COLO829 (cell line): ENCODE measurements at places on chromosomes 6 and 20.
A peak's percentile ranks its signal among the peaks of the same experiment; 100 is the strongest.

- DNase-seq: no peak
These were observed 192.4 kb downstream of the OGFRL1 start for GRCh38 chr6:71481011-71481410.

- no peak for DNase-seq
These were observed 4.9 kb downstream of the GPR31 start for GRCh38 chr6:167152862-167153261.

DNA sequence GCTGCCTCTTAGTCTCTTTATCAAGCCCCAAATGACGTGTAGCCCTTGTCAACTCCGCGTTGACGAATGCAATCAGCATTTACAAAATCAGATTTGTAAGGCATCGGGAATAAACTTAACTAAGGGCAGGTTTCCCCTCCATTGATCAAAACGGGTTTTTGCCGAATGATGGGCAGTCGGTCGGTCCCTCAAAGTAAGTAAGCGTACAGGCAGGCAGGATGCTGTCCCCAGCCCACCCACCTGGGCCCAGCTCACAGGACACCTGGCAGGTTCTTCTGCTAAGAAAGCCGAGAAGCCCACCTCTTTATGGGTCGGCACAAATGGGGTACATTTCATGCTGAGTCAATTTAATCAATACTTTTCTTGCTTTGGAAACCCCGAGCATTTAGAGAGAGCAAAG, 22.0 kb upstream of the MAFB start:
- DNase-seq: no peak

GRCh38 chr6:166633732-166634535, 6.9 kb upstream of the RPS6KA2 start:
- peak; percentile 42 for DNase-seq

- DNase-seq: no peak
These were observed 8.2 kb upstream of the NTSR1 start for GRCh38 chr20:62700261-62700930.

GRCh38 chr20:22680031-22680740, 95.8 kb upstream of the FOXA2 start:
- DNase-seq: no peak

DNA sequence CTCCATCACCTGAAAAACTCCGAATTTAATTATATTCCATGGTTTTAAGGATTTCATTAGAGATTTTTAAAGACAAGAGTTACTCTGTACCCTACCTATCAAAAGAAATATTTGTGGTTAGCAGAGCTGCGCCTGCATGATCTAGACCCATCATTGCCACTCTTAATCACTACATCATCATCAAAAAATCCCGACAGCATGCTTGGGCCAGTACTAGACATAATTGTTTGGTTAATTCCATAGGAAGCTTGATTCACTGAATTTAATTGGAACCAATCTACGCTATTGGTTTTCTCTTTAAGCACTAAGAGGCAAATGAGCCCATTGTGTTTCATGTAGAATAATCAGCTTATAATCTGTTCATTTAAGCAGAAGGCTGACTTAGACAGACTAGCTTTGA, 33.4 kb upstream of the RNF217 start:
- DNase-seq: peak; percentile 10

DNA sequence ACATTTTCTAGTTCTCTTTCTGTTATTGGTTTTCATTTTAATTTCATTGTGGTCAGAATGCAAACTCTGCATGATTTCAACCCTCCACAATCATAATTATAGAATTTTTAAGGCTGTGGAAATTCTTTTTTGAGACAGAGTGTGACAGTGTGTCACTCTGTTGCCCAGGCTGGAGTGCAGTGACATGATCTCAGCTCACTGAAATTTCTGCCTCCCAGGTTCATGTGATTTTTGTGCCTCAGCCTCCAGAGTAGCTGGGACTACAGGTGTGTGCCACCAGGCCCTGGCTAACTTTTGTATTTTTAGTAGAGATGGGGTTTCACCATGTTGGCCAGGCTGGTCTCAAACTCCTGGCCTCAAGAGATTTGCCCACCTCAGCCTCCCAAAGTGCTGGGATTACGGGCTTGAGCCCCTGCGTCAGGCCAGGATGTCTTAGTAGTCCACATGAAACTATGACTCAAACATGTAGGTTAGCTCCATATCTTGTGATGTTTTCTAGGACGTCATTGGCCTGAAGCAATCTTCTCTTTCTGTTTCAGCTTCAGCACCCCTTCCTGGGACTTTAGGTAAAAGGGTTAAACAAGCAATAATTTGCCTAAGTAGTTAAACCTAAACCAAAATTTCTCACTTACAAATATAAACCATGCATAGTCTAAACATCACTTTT, 47.4 kb upstream of the SAMD3 start:
- no peak for DNase-seq

DNA sequence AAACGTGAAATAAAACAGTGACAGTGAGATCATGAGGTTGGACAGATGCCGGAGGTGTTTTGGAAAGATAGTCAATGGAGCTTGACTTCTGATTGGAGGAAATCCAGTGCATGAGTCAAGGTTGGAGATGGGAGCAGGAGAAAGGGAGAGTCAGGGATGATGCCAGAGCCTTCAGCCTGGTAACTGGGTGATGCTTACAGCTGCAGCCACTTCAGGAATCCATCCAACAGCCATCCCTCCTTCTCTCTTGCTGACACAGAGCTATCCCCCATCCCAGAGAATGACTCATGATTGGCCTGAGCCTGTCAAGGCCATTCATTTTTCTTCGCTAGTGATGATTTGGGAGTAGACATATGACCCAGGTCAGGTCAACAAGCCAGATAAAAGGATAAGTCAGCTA, 112.8 kb downstream of the SAMD5 start:
- DNase-seq: peak; percentile 9

DNA sequence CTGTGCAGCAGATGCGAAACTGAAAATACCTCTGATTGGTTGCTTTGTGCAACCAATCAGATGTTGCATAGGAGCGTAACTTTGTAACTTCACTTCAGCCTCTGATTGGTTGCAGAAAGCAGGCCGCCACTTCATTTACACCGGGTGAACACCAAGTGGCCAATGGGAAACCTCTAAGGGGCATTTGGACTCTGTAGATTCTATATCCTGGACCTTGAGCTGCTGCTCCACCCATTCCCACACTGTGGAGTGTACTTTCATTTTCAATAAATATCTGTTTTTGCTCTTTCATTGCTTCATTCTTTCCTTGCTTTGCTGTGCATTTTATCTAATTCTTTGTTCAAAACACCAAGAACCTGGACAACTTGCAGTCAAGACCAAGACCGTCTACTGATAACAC, 14.1 kb upstream of the NXT1 start:
- no peak for DNase-seq

- no peak for DNase-seq
These were observed 39.6 kb downstream of the MEP1A start for GRCh38 chr6:46832816-46833215.

DNA sequence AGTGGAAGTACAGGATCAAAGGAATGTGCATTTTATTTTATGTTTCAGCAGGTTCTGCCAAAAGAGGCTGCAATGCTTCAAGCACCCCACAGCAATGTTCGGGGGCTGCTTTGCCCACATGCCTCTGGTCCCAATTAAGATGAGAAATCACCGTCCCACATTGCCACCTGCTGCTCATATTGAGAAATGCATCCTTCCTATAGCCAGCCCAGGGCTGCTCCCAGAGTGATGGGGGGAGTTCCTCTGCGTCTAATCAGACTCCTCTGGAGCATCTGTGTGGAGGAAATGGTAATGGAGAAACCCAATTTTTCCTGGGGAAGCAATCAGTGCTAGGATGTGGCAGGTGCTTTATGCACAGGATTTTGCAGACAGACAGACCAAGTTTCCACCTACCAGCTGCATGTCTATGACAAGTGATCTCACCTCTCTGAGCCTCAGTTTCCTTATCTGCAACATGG, 33.7 kb downstream of the PTGIS start:
- peak; percentile 74 for DNase-seq

DNA sequence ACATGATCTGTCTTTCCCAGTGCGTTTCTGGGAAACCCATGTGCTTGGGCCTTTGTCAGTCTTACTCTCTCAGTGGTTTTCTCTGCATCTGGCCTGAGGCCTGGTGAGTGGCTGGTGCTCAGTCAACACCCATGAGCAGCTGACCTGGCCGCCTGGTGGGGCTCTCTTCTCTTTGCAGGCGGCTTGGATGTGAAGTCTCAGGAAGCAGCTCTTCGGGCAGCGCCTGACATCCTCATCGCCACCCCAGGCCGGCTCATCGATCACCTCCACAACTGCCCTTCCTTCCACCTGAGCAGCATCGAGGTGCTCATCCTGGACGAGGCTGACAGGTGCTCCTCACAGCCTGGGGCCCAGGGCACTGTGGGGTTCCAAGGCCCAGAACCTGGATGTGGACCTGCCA, 10.8 kb downstream of the DDX27 start:
- no peak for DNase-seq

- DNase-seq: no peak
These were observed 1.6 kb upstream of the LY86 start for GRCh38 chr6:6586671-6587526.

DNA sequence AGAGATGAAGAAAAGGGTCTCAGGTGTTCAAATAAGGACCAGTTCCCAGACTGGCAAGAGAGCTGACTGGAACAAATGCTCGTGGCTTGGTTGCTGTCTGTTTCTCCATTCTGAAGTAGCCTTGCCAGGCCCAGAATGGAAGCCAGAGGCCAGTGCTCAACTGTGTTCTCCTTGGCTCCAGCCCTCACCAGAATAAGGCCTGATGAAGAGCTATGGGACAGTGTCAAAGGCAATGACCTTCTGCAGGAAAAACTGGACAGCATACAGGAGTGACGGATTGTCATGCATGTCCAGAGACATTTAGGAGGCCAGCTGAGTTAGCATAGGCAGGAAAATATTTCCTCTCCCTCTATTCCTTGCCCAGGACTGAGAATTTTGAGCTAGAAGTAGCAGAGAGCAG, 72.2 kb downstream of the HAO1 start:
- DNase-seq: no peak

- no peak for DNase-seq
These were observed 12.1 kb downstream of the HIVEP2 start for GRCh38 chr6:142932889-142933288.

DNA sequence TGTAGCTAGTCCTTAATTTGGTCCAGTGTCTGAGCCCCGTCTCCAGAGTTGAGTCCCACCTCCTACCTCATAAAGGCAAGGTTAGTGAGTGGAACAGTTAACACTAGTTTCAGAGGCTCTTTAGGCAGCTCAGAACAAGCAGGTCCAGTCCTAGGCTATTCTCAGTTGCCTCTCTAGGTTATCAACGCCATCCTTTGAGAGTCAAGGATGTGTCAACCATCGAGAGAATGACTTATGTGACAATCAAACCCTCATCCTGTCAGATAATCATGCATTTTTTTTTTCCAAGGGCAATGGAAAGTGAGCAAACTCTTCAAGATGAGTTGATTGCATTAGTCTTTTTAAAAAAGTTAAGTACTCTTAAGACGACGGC, 64.0 kb upstream of the TXNDC5 start:
- no peak for DNase-seq

- no peak for DNase-seq
These were observed 107.1 kb downstream of the BMP7 start for GRCh38 chr20:57159193-57159851.

- no peak for DNase-seq
These were observed 44.0 kb upstream of the SLC22A16 start for GRCh38 chr6:110520209-110520965.

GRCh38 chr6:16576451-16577368, 184.6 kb downstream of the ATXN1 start:
- no peak for DNase-seq

DNA sequence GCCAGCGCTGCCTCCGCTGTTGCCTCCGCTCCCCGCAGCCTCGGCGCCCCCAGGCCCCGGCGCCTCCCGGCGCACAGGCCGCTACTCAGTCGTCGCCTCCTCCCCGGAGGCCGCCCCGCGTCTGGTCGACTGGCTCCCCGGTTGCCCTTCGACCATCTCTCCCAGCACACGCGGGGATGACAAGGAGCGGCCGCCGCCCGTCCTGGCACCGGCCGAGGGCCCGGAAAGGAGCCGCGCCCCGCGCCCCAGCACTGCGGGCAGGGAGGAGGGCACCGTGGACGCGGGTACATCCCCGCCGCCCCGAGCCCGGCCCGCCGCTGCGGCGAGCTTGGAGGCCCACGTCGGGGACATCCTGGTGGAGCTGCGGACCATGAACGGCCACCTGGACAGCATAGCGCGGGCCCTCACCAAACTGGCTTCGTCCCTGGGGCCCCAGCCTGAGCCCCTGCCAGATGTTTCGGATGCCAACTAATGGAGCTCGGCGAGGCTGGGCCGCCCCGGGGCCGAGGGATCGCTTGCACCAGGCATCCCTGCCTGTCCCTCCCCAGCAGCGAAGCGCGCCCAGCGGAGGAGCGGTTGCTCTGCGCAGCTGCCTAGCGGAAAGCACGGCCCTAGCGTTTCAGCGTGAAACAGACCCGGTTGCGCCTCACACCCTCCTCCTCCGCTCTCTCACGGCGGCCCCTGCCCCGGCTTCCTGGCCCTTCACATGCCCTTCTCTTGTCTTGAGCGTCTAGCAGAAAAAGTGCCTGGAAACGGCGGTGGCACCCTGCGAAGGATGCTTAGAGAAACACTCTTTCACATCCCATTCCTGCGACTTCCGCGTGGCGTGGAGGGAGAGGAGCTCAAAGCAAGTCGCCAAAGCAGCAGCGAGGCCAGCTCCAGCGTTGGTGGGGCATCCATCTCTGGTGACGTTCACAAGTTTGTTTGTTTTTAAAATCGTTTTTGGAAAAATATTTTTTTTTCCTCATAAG, 285.8 kb upstream of the SUPT3H start:
- no peak for DNase-seq

- no peak for DNase-seq
These were observed 53.8 kb downstream of the GINS1 start for GRCh38 chr20:25461281-25461650.

DNA sequence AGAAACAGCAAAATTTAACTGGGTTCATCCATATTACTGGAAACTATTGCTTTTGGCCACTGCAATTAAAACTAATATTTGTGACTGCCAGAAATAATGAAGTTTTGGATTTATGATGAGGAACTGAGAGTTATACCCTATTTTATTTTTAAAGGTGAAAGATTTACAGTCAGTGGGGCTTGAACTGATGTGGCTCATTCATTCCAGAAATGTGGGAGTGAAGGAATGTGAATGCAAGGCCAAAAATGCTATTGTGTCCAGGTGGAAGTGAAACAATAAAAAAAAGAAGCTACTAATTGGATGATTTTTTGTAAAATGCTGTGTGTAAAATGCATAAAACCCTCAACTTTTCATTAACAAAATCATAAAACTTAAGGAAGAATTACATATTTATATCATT, 491.9 kb downstream of the COL12A1 start:
- DNase-seq: no peak

DNA sequence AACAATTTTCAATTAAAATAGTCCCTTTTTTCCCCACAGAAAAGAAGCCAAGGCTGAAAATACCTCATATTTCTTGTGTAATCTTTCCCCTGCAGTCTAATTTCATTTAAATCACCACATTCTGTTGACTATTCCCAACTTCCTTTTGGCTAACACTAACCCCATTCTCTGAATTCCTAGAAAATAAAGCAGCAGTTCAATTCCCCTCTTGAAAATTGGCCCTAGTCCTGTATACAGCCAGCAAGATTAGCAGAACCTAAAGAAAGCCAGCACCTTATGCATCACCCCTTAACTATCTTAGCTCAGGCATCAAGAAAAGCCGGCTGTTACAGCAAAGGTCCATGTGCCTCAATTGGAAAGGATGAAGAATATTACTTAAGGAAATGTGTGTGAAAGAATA, 69.7 kb downstream of the MDN1 start:
- no peak for DNase-seq

GRCh38 chr6:163337958-163338357, 76.6 kb upstream of the QKI start:
- no peak for DNase-seq

- DNase-seq: no peak
These were observed 1.3 kb downstream of the AVP start for GRCh38 chr20:3082955-3083952.

- DNase-seq: no peak
These were observed 10.9 kb downstream of the FOXC1 start for GRCh38 chr6:1620504-1621069.

- no peak for DNase-seq
These were observed 637.4 kb downstream of the CD109 start for GRCh38 chr6:74333406-74333805.
